RPMI7951 (cell line): ENCODE measurements at places on chromosomes 1 and 21. TPM values are rescaled to one million over a fixed set of nuclear protein-coding genes. Genes with fewer than 3 reads are reported as not detected.

LRRN2 gene
- total RNA-seq = not detected in 2 replicates

RCC1 gene
- 38.2 and 48.9 TPM in 2 replicates for total RNA-seq

OR10J1 gene
- total RNA-seq = not detected in 2 replicates

SLC16A4 gene
- 16.3 and 18.5 TPM in 2 replicates for total RNA-seq

CD247 gene
- total RNA-seq = 0.20 TPM in 1 of 2 replicates, not detected in the other

TCHH gene
- under 0.01 TPM in 2 replicates for total RNA-seq

ELOVL1 gene
- 105 and 147 TPM in 2 replicates for total RNA-seq

PARP1 gene
- 128 and 152 TPM in 2 replicates for total RNA-seq

KRTAP19-4 gene
- not detected in 2 replicates for total RNA-seq

TSPEAR gene
- not detected in 2 replicates for total RNA-seq

FAM72C gene
- total RNA-seq = 0.29 and 0.84 TPM in 2 replicates
